ENCODE measurements at places on chromosomes 6 and 20. TPM values are rescaled to one million over a fixed set of nuclear protein-coding genes. Genes with fewer than 3 reads are reported as not detected.

The PRND gene
- total RNA-seq: 0.08 TPM

The PRDM1 gene
- 2.0 TPM for total RNA-seq

The VSX1 gene
- 0.54 TPM for total RNA-seq

The DEFB124 gene
- total RNA-seq: not detected

The MDFI gene
- total RNA-seq: 4.3 TPM

The SESN1 gene
- total RNA-seq: 29.6 TPM

The SPATS1 gene
- total RNA-seq: not detected

The IL17F gene
- total RNA-seq: not detected

The VSTM2L gene
- 11.1 TPM for total RNA-seq

The MEI4 gene
- not detected for total RNA-seq

The CALHM5 gene
- 1.7 TPM for total RNA-seq

The SLC17A1 gene
- not detected for total RNA-seq

The GPLD1 gene
- 0.81 TPM for total RNA-seq

The SS18L1 gene
- 8.0 TPM for total RNA-seq

The PCK1 gene
- 0.48 TPM for total RNA-seq

The DPPA5 gene
- total RNA-seq: not detected

The HCRTR2 gene
- total RNA-seq: not detected

The ZBP1 gene
- total RNA-seq: 0.43 TPM

The FAM209B gene
- total RNA-seq: not detected

Measured in cardiac septum (tissue), 1 donor.